ENCODE measurements at places on chromosomes 11 and 22.

DNA sequence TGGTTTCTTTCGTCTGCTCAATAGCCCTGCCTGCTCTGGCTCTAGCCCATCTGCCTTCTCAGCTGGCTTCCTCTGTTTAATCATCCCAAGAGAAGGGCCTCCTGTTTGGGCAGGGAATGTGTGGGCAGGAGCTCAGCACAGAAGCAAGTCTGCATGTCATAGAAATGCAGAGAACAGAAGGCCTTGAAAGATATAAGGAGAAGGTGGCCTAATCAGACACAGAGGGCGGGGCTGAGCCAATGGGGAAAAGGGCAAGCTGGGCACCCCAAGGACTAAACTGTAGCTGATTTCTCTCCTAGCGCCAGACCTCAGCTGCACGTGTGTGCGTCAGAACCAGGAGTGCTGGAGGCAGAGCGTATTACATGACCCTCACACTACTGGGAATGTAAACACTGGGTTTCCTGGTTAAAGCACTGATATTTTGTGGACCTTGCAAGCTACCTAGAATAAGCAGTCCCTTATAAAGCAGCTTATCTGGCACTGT lies 7.6 kb upstream of the CCKBR start:
- no peak for DNase-seq

- DNase-seq, result no peak
Measured at GRCh38 chr11:111882202-111882601, 2.9 kb downstream of the CFAP68 start.

- no peak for DNase-seq
Measured at GRCh38 chr22:42678894-42679293, 29.7 kb upstream of the CYB5R3 start.

GRCh38 chr11:126362879-126363655 lies 7.6 kb downstream of the ST3GAL4 start:
- no peak for DNase-seq

DNA sequence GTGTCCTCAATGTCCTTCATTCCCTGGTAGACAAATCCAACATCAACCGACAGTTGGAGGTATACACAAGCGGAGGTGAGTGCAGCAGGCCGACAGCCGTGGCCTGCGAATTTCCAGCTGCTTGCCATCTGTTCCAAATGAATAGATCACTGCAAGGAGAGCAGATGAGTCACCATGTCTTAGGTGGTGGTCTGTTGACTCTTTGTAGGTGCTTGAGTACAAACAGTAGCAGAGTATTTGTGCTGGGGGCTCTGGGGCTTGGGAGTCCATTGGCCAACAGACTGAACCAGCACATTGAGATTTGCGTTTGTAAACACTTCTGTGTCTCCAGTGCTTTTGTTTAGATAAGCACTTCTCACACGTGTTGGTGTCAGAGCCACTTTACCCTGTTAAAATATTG lies 21.1 kb downstream of the EIF3L start:
- no peak for DNase-seq

DNA sequence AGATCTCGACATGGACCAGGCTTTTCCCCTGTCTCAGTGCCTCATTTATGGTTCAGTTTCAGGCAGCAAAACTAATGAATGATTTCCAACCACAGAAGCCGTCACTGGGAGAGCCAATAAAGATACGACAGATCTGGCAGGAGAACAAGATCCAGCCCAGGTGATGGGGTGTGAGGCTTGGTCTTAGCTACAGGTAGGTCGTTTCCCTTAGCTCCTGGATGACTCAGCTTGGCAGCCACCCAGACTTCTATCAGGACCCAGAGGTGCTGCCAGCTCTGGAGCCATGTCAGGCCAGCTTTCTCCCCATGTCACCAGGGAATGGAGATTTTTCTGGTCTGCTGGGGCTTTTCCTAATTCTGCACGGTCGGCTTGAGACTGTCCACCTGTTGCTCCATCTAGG lies 36.3 kb upstream of the APOBEC3A start:
- no peak for DNase-seq

DNA sequence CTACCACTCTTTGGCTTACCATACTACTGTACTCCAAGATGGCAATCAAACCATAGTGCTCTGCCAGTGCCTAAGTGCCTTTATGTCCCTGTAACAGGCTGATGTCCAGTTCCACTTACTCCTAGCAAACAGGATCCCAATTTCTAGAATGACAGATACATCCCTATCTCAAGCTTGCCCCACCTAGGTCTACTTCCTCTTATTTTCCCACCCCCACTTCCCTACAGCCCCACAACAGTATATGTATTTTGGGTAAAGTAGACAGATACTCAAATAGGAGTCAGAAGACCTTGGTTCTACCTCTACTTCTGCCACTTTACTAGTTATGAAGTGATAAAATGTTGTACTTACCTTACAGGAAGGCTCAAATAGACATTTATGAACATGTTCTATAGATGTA lies 24.1 kb downstream of the SIK3 start:
- DNase-seq, result no peak
